Choroid plexus epithelial cell (primary cell): ENCODE measurements at places on chromosomes 3 and 15.

- no peak for DNase-seq
Observed at GRCh38 chr15:101309436-101310160, 14.6 kb upstream of the SNRPA1 start.

DNA sequence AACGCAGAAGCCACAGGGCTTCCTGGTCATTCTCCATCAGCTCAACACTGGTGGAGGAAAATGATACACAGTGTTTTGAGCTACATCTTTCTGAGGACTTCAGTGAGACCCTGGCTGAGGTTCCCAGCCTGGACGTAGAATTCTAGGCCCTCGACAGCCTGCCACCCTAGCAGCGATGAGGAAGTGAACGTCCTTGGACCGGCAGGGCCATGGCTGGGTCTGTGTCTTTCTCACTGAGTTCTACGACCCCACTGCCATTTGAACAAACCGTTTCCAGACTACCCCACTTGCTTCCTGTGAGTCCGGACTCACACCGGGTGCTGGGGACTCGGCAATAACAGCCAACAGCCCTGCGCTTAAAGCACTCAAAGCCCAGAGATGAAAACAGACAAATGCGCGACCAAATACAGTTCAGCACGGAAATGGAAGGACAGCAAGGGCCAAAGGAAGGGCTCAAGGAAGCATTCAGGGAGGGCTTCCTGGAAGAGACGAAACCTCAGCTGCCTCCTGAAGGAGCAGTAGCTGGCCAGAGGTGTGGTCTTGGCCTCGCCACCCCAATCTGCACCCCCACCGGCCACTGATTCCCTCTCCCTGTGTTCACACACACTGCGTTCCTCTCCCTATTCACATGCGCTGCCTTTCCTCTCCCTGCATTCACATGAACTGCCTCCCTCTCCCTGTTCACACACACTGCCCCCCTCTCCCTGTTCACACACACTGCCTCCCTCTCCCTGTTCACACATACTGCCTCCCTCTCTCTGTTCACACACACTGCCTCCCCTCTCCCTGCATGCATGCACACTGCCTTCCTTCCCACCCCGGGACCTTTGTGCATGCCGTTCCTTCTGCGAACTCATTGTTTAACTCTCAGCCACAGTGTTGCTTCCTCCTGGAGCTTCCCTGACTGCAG is 136.3 kb upstream of the PRR20G start:
- no peak for DNase-seq

DNA sequence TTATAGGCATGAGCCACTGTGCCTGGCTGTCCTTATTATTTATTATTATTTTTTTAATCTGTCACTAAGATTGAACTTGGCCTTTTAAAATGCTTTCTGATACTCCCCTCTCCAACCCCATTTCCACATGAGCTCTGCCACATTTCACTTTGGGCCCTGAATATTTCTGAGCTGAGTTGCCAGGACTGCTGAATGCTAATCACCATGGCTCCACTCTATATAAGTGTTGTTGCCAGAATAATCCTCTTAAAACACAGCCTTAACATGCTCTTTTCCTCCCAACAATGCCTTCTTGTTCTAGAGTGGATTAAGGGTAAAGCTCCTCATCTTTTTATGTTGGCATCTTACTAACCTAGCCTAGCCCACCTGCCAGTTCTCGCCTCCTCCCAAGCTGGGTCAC is 124.4 kb downstream of the PDZRN3 start:
- peak; percentile 20 for DNase-seq

- DNase-seq = no peak
Observed at GRCh38 chr3:128319741-128320141, 146.9 kb downstream of the DNAJB8 start.

- DNase-seq = peak; percentile 36
Observed at GRCh38 chr15:49155834-49156627, 632 bp upstream of the COPS2 start.

DNA sequence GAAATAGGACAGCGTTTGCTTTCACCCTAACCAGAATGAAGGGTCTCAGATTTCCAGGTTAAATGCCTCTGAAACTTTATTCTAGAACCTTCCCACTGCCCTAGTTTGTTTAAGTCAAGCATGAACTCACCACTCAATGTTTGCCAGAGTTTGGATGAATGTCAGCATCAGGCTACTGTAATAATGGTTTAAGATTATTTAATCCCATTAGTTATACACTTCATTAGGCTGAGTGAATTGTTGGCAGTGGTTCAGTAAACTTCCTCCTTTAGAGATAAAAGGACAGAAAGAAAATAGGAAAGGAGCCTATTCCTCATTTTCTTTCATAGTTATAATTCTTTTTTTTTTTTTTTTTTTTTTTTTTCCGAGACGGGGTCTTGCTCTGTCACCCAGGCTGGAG is 401.9 kb upstream of the TPRG1 start:
- DNase-seq = no peak

- DNase-seq = peak; percentile 72
Observed at GRCh38 chr15:29089731-29090616, 179.6 kb downstream of the NSMCE3 start.

- DNase-seq = no peak
Observed at GRCh38 chr15:67862750-67863441, 23.1 kb upstream of the RNU6-1 start.

GRCh38 chr15:90165659-90166489 is 35.3 kb upstream of the SEMA4B start:
- DNase-seq = peak; percentile 97

DNA sequence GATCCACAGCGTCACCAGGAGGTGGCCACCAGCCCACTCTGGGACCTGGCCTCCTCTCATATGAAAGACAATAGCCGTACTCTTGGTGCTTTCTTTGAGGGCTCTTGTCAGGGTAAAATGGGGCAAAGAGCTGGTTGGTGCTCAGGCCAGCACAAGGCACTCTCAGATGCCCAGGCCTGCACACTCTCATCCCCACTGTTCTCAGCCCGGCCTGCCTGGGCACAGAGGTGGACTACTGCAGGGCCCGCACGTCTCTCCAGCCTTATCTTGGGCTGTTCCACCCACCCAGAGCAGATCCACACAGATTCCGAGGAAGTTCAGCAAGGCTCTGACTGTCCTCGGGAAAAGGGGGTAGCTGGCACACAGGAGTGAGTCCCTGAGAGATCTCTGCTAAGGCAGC is 122.8 kb upstream of the PRR20G start:
- DNase-seq = no peak

DNA sequence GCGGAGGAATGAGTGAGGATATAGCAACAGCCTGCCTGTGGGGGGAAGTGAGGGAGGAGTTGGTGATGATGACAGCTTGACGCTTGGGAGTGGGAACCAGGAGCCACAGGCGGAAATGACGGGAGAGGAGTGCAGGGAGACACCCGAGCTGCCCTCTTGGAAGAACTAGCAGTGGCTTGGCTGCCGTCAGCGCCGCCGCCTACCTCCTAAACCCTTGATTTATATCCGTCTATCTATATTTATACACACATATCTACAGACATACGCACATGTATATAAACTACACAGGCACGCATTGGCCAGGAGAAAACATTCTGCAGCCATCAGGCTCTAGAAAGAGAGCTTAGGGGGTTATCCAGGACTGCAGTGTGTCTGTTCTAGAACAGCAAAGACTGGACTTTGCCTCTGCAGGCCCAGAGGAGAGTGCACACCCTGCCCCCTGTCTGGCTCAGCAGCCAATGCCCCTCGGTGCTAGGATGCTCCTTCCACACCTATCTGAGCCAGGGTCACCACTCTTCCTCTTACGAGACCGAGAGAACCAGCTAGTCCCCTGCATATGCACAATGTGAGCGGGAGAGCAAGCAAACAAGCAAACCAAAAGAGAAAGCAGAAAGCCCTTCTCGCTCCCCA is 45.3 kb upstream of the MAGEF1 start:
- peak; percentile 66 for DNase-seq

GRCh38 chr3:143331350-143331749 is 211.8 kb downstream of the CHST2 start:
- DNase-seq = no peak

DNA sequence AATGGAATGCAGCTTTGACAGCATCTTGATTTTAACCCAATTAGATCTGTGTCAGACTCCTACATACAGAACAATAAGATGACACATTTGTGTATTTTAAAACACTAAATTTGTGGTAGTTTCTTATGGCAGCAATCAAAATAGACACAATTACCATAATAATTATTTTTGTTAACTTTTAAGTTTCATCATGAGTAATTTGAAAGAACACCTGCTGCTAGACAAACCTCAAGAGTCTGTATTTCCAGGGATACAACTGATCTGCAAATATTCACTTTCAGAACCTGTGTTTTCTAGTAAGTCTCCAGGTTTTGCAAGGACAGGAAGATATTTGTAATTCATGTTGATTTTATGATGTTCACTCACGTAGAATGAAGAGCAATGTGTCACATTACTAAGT is 736.8 kb downstream of the DIPK2A start:
- no peak for DNase-seq

GRCh38 chr3:172562871-172563865 is 39.9 kb upstream of the TNFSF10 start:
- peak; percentile 88 for DNase-seq

DNA sequence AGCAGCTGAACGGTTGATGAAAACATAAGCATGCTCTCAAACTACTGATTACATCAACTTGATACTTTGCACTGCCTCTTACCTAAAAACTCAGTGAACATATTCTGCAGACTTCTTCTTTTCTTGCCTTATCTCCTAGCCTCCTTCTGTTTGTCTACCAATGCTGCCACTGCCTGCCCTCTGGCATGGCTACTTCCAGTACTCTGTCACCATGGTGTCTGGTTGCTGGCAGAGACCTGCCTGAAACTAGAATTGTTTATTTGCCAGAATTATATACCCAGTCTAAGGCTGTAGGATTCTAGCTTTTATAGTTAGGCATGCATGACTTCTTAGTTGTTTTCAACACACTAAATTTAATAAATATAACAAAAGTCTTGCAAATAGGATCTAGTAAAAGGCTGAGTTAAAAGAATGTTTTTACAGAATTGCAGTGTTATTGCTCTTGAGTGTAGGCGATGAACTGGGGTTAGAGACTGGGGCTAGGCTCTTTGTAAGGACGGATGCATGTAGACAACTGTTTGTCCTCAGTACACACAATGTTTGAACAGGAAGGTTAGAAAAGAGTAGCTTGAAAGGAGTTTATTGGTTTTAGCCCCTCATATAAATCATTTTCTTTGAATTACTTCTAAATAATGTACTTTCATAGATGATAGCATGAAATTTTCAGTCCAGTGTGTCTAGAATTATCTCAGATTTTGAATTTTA is 116.3 kb downstream of the KCNAB1 start:
- DNase-seq = no peak

DNA sequence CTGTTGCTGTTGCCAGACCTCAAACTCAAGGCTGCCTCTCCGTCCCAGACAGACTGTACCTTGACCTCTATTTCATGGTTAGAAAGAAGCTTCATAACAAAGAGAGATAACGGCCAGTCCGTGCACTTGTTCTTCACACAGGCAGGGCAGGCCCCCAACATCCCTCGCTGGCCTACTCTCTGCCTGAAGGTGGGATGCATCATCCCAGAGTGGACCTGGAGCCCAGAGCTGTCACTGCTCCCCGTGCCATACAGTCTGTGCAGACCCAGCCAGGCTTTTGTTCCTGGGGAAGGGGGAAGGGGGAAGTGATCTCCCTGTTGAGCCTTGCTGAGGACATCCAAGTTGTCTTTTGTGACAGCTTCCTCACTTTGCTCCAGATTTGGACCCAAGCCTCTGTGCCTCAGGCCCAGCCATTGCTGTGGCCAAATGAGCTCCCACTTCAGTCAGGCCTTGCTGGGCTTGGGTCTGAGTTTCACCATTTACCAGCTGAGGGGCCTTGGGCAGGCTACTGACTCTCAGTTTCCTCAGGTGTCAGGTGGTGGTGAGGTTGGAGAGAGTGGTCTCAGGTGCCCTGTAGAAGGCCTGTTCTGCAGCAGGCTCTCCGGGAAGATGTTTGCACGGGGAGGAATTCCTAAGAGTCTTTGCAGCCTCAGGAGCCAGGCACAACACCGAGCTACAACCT is 141.6 kb downstream of the DNAJB8 start:
- DNase-seq = no peak

- DNase-seq = no peak
Observed at GRCh38 chr3:30941342-30941741, 46.9 kb upstream of the GADL1 start.

DNA sequence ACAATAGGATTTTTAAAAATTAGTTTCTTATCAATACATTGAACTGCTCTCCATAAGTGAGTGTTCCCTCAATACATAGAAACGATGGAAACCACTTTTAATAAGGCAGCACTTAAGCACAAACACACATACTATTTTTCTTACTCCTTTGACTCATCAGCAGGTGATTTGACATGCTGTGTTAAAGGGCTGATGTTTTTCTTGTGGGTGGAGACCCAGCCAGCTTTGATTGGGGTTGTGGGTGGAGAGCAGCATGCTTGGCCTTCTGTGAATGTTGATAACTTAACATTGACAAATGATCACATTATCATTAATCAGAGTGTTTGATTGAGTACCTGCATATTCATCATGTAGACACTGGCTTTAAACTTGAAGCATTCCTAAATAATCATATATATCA is 223.0 kb upstream of the DPH6 start:
- DNase-seq = no peak

DNA sequence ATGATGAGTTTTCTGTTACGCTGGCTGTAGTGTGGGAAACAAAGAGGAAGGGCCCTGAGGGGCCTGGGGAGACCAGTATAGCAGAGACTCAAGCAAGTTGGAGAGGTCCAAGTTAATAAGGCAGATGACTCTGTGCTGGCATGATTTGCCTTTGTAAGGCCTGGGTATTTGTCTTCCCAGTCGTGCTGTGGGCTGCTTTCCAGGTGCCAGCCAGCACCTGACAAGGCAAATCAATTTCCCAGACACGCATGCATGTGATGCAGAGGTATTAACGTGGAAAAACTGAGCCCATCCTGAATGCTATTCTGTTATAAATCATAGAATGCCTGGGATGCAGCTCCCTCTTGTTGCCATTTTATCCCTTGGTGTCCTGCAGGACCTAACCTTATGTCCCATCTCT is 175.6 kb downstream of the MFSD1 start:
- DNase-seq = no peak

DNA sequence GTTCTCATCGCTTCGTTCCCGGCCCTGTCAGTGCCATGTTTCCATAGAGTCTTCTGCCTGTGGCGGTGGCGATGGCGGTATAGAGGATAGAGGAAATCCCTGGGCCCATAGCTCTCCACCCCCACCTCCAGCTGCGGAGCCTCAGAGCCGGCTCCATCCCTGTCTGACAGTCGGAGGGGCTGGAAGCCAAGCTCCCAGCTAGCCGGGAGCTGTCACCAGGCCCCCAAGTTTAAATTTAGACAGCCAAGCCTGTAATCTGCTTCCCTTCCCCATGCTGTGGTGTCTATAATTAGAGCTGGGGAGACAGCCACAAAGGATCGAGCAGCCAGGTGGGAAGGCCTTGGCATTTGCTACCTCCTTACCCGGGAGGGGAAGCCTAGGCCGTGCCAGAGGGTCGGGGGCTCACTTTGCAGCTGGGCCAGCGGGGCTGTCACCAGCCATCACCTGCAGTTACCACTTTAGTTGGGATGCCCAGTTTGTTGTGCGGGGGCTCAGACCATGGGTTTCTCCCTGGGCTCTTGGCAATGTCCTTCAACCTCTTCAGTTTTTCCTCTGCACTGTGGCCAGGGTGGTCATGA is 56.3 kb upstream of the SEC13 start:
- DNase-seq = no peak

DNA sequence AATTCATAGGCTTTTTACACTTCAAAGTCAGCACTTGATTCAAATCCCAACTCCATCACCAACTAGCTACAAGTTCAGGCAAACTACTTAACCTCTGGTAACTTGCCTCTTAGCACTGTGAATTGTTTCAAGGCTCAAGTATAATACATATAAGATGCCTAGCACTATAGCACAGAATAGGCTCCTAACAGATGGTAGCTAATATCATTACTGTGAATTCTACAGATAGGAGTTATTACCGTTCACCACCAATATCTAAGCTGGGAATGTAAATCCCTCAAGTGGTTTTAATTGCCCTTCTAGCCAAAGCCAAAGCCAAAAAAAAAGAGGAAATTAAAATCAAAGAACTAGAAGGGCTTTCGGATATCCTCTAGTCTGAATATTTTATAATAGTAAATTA is 15.4 kb downstream of the DLG1 start:
- DNase-seq = no peak
